Activated naive CD4-positive, alpha-beta T cell treated with anti-CD3 and anti-CD28 coated beads, Interleukin-2, amount 10 ng/mL, durations not matched to agents 7 days and 5 days (primary cell): ENCODE measurements at places on chromosomes 2 and 18.
A peak's percentile ranks its signal among the peaks of the same experiment; 100 is the strongest.

DNA sequence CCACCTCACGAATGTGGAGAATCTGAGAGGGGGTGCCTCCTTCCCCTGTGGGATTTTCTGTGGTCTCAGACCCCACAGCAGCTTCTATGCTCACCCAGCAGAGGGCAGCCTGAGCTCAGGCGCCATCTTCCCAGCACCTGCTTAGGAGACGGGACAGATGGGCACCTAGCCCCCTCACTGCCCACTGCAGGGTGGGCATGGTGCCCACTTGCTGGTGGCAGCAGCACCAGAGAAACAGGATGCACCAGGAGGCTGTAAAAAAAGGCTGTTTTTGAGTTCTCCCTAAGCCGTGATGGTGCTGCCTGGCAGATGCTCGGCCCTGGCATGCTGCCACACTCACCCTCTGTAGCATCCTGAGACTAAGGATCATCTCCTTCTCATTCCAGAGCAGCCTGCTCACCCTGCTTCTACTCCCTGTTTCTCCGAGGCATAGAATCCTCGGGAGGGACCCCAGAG lies 19.1 kb upstream of the SLC20A1 start:
- DNase-seq, result peak; percentile 74

- no peak for DNase-seq
These were observed 156.4 kb downstream of the RDH14 start for GRCh38 chr2:18403921-18404522.

DNA sequence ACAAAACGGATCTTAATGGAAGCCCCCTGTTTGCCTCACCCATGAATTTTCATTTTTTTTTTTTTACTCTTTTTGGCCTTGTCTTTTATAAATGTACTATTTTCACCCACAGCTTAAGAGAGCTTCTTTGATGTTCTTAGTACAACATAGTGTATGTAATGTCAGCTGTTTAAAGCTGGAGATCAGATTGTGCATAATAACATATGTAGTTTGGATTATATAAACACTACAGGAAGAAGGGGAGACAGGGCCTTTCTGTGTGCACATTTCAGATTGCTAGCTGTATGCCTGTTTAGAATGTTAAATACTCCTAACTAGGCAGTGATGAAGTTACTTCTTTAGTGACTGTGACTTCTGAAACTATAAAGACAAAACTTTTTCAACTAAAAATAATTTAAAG lies 2.1 kb upstream of the TANC1 start:
- DNase-seq, result no peak

GRCh38 chr2:121911036-121911435 lies 155.6 kb downstream of the TSN start:
- DNase-seq, result no peak

GRCh38 chr18:50231621-50232020 lies 34.7 kb downstream of the CFAP53 start:
- no peak for DNase-seq

DNA sequence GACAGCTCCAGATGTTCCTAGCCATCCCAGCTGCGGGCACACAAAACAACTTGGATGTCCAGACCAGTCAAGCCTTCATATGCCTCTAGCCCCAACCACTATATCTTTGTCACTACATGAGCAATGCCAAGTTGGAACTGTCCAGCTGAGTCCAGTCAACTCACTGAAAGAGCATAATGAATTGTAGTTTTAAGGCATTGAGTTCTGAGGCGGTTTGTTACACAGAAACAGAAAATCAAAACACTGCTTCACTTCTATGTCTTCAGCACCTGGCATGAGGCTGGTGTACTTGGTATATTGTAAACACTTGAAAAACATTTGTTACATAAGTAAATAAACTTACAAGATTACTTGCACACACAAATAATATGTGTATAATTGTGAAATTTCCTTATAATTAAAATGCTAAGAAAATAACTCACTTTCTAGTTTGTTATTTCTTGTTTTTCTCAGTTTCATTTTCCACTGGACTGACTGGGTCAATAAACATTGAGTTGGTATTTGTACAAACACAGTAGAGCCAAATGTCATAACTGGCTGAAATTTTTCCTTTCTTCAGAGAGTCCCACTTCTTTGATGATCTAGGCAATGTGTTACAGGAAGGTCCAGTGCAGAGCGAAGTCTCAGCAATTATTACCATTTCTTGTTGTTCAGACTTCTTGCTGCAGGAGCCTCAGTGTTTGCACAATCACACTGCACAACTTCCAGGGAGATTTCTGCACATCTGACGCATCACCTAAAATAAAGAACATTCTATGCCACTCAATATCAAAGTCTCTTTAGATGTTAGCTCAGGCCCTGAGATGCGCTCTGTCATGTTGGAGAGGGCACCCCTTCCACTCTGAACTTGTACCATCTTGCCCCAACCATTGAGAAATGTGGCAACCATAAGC lies 38.2 kb upstream of the DPP4 start:
- no peak for DNase-seq

DNA sequence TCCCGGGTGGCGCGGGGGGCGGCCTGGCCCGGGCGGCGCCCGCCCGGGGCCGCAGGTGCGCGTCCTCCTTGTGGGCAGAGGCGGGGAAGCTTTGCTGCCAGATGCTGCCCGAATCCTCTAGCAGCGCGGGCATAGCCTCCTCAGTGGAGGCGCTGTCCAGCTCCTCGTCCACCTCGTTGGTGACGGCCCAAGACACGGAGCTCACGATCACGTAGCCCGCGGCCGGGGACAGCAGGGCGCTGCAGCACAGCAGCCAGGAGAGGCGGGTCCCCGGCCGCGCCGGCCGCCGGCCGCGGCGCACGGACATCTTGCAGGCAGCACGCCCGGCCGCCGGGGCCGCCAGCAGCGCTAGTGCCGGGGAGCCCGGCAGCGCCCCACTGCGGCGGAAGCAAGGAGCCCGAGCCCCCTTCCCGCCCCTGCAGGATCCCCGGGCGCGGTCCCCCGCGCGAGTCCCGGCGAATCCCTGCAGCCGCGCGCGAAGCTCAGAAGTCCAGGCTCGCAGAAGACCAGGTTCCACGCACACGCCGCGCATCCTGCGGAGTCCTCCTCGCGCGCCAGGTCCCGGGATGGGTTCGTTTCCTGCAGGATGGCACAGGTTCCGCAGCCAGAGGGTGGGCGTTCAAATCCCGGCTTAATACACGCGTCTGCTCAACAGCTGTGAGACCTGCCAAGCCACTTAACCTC lies at the start of gene CREG2:
Gene CREG2, minus strand, starts transcription at position 353 of the 684 bp plus-strand sequence. Its CDS starts 46 bp downstream, at position 307.
- DNase-seq, result peak; percentile 77

DNA sequence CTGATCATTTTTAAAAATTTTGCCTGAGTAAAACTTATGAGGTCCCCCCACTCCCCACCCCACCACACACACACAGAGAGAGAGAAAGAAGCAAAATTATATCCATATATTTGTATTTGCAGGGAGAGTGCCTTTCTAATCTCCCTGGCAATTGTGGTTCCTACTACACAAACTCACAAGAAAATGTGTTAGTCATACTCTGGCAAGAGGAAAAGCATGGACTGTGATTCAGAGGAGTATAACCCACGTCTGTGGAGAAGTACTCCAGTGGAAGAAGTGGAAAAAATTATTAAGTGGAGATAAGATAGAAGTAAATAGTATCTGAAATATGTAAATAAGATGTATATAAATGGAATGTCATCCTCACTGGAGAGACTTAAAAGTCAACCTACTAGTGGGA lies 114.0 kb downstream of the DSEL start:
- DNase-seq, result no peak

DNA sequence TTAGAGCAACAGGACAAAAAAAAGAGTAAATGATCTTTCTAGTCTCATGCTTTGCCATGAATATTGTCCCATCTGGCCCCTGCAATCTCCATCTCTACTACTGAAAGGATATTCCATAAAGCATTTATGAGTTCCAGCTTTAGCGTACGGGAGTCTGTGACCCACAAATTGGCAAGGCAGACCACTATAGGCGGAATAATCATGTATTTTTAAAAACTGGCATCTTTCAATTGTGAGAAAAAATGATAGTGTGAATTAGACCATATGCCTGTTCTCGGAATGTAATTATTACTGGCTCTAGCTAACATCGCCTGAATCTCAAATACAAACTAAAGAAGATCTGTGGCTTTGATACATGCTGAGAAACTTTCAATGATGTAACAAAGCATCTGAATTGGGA lies 738.1 kb upstream of the NXPH2 start:
- DNase-seq, result no peak

DNA sequence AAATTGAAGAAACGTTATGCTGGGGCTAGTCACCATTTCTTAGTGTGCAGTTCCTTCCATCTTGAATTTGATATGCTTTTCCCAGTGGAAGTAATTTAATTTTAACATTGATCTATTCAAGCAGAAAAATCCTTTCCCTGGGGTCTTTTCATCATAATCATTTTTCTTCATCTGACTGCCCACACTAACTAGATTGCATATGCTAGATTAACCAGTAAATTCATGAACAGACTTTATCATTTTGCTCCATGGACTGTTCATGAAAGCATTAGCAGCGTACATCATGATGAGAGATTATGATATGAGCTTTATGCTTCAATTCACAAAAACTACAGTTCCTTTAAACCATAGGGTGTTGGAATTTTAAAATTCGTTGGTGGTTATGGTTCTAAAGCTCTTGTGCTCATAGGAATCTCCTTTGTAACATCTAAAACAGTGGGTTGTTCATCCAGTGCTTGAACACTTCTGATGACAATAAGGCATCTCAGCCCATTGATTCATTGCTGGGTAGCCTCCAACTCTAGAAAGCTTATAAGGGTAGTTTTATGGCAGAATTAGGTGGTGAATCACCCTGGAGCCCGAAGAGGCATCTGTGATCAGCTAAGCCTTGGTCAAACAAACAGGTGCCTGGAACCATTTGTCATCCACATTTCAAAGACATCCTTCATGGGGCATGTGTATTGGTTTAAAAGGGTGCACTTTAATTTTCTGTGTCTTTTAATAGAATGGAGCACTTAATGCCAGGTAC lies 77.2 kb upstream of the NDUFV2 start:
- no peak for DNase-seq

GRCh38 chr2:211741966-211742365 lies 796.6 kb downstream of the ERBB4 start:
- DNase-seq, result no peak

GRCh38 chr2:66994654-66995053 lies 402.5 kb upstream of the ETAA1 start:
- DNase-seq, result no peak

DNA sequence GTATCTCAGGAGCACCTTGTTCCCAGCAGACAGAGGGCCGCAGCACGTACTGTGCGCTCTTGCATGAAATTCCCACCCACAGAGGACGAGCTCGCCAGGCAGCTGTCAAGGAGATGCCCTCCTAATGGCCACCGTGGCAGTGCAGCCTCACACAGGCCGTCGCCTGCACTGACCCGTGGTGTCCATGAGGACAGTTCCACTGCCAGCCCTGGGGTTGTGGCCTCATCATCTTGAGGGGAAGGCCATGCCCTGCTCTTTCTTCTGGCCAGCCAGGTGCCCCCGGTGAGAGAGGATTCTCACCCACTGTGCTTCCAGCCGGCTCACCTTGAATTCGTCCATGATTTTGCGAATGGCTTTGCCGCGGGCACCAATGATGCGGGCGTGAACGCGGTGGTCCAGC lies 42.0 kb downstream of the ANO7 start:
- no peak for DNase-seq

- DNase-seq, result no peak
These were observed 1.0 kb upstream of the ARHGEF4 start for GRCh38 chr2:130835766-130836015.

GRCh38 chr2:206176121-206176520 lies 16.4 kb downstream of the EEF1B2 start:
- DNase-seq, result no peak

DNA sequence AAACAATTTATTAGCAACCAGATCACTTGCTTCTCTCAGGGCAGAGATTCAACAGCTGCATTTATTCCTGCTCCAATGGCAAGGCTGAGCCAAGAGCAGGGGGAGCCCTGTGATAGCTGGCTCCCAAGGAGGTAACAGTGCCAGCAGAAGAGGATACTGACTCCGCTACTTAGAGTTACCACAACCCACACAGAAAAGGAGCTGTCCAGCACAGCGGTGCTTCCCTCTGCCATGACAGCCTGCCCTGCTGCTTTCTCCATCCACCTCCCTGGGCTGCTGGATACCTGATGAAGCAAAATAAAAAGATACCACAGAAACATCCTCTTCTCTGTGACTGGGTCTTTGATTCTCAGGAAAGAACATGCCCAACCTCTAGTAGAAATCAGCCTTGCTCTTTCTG lies 467.2 kb downstream of the LRRTM4 start:
- no peak for DNase-seq

DNA sequence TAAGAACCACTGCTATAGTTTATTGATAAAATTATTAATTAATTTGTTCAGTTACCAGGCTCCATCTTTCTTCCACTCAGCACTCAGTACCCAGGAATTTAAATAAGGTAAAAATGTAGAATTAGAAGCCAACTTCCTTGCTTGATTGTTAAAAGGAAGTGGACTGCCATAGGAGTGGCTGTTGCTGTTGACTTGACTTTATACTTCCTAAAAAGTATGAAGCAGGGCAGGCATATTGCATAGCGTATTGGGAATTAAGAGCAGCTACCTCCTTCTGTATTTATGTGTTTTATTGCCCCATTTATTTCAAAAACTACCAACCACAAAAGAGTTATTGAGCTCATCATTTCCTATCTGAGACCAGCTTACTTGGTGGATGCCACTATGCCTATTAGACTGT lies 27.9 kb downstream of the PSMD1 start:
- no peak for DNase-seq

DNA sequence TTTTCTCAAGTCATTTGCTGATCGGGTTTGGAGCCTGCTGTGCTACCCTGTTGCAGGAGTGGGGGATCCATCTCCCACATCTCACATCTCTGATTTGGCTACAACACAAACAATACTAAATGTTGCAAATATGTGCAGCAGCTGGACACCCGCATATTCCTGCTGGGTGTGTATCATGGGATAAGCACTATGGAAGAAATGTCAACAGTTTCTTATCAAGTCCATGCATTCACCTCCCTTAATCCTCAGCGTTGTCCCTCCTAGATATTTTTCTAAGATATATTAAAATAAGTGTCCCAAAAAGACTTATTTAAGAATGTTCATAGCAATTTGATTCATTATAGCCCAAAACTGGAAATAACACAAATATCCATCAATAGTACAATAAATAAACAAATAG lies 303.7 kb downstream of the TRIB2 start:
- DNase-seq, result no peak

DNA sequence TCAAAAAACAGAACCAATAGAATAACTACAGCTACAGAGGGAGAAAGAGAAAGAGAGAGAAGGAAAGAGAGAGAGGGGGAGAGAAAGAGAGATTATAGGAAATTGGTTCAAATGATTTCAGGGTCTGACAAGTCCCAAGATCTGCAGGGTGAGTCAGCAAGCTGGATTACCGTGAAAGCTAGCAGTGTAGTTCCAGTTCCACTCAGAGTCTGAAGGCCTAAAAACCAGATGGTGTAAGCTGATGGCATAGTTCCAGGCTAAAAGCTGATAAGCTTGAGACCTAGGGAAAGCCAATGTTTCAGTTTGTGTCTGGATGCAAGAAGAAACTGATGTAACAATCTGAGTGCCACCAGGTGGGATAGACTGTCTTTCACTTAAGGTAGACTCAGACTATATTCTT lies 397.7 kb downstream of the TRIB2 start:
- no peak for DNase-seq
